ENCODE measurements at places on chromosomes 7 and 10.
A peak's percentile ranks its signal among the peaks of the same experiment; 100 is the strongest.

- DNase-seq: peak; percentile 2
Observed at GRCh38 chr7:118080947-118081346, 103.0 kb upstream of the LSM8 start.

GRCh38 chr10:10128387-10128786, 889.3 kb upstream of the CELF2 start:
- DNase-seq: no peak

DNA sequence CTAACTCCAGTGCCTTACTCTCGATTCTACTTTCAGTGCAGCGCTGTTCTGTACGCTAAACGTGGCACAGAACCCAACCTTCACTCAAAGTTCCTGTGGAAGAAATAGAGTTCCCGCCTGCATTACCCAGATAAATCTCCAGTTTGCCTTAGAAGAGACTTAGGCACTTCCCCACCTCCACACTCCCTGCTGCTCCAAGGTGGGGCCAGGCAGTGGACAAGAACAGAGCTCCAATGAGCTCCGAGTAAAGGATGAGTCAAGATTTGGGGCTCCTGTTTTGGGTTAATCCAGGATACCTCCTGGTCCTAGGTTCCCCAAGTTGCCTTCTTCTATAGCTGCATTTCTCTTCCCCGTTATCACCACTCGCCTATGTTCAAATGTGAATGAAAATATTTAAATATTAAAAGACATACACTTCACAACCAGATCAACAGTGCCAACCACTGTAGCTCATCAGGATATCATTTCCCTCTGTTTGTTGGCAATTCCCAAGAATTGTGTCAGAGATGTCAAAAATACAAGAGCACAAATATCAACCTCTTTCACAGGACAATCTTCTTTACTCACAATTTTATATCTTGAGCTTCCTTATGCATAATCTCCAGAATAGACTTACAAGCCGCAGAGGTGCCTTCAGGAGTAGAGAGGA, 48.0 kb downstream of the MALSU1 start:
- DNase-seq: no peak

GRCh38 chr7:24560772-24561171, 12.5 kb upstream of the PALS2 start:
- no peak for DNase-seq

GRCh38 chr7:14048889-14049288, 59.4 kb upstream of the ETV1 start:
- no peak for DNase-seq

DNA sequence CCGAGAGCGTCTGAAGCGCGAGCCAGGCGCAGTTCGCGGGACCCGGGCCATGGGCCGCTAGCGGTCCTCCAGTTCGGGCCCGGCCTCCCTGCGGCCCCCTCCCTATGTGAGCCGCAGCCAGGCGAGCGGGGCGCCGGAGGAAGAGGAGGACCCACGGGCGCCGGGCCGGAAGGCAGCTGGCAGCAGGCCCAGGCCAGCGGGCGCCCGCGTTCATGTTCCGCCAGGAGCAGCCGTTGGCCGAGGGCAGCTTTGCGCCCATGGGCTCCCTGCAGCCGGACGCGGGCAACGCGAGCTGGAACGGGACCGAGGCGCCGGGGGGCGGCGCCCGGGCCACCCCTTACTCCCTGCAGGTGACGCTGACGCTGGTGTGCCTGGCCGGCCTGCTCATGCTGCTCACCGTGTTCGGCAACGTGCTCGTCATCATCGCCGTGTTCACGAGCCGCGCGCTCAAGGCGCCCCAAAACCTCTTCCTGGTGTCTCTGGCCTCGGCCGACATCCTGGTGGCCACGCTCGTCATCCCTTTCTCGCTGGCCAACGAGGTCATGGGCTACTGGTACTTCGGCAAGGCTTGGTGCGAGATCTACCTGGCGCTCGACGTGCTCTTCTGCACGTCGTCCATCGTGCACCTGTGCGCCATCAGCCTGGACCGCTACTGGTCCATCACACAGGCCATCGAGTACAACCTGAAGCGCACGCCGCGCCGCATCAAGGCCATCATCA, 1.1 kb downstream of the ADRA2A start:
- no peak for DNase-seq

- no peak for DNase-seq
Observed at GRCh38 chr7:104976966-104977636, 36.9 kb upstream of the KMT2E start.

DNA sequence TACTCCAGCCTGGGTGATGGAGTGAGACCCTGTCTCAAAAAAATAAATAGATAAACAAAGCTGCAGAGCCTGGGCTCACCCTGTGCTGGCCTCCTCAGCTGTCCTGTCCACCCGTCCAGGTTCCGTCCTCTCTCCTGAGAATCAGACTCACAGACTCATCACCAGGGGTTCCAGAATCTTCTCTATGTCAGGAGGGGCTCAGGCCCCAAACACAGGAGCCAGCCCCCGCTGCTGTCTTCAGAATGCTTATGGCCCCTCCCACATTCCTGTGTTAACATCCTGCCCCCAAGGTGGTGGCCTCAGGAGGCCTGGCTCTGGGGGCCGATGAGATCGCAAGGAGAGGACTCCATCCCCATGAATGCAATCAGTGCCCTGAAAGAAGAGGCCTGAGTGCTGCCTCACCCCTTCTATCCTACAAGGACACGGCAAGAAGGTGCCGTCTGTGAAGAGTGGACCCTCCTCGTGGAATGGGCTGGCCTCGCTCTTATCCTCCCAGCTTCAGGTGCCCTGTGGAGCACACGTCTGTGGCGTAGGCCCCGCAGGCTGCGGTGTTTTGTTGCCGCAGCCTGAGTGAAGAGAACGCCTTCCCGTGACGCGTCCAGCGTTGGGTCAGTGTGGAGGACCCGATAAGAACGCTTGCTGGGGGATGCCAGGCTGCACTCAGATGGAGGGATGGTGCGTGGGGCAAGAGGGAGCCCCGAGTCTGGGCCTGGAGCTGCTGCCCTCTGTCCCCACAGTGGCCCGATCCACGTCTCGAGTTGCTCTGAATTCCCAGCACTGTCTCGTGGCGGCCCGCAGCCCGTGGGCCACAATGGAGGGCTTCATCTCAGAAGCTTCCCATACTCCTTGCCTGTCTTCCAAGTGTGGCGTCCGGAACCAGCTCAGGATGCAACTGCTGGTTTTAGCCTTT, 77.1 kb downstream of the INPP5A start:
- DNase-seq: no peak

- DNase-seq: no peak
Observed at GRCh38 chr10:14311206-14311957, 19.3 kb downstream of the FRMD4A start.

GRCh38 chr10:14822879-14823755, 14.7 kb downstream of the CDNF start:
- DNase-seq: peak; percentile 50

DNA sequence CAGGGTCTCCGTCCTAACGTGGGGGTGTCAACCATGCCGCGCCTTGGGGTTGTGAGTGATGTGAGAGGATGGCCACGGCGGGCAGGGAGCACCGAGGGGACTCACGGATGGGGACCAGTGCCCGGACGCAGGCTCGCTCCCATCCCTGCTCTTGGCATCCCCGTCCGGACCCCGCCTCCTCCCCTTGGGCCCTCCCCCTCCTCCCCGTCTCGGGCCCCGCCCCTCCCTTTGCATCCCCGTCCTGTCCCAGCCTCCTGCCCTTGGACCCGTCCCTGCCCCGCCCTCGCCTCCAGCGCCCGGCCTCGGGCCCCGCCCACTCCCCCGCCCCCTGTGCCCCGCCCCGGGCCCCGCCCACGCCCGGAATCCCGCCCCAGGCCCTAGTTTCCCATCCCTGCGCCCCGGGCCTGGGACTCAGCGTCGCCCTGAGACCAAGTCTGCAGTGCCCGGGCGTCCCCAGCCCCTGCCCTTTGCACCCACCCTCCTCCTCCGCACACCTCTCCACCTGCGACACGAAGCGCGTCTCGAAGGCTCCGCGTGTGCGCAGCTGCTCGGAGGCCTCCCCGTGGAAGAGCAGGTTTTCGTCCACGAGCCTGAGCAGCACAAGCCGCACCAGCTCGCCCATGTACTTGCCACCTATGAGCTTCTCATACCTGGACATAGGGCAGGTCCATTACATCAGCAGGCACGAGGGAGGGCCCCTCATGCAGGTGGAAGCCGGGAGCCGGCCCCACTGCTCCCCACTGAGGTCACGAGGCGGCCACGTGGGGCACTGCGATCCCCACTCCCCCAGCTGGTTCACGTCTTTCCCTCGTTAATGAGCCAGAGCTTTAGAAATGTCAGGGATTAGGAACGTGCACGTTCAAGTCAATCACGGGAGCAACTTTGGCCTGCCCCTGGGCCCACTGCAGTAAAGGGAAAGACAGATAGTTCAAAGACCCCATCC, 5.1 kb upstream of the MYL7 start:
- peak; percentile 64 for DNase-seq

DNA sequence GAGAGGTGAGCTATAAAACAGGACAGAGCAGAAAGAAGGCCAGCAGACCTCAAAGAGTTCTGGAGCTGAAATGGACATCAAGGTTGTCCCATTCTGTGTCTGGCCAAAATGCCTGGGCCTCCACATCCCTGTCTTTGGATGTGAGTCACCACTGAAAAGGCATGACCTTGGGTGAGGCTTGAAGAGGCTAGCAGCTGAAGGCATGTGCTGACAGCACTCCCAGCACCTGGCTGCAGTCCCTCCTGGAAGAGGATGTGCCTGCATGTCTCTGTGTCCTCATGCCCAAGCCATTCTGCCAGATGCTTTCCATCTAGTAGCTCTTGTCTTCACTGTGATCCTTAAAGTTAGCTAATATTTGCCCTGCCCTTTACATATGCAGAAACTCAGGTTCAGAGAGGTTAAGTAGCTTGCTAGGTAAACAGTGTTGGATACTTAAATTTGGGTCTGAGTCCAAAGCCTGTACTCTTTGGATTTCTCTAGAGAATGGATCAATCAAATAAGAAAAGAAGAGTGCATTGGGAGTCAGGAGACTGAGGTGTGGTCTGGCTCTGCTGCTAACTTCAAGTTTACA, 35.8 kb downstream of the HECW1 start:
- DNase-seq: no peak

DNA sequence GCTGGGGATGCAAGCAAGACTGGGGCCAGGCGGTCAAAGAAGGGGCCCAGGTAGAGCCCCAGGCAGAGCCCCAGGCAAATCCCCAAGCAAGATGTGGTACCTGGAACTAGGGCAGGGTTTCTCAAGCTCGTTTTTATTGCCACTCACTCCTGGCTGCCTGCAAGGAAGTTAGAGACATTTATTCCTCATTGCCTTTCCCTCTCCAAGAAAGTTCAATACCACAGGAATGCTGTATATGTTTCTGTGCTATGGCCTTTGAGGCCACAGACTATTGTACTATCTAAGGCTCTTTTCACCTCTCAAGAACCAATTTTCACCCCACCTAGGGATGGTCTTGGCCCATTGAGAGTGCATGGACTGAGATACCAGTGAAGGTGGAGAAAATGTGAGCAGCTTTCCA, 71.3 kb downstream of the TACC2 start:
- peak; percentile 38 for DNase-seq

DNA sequence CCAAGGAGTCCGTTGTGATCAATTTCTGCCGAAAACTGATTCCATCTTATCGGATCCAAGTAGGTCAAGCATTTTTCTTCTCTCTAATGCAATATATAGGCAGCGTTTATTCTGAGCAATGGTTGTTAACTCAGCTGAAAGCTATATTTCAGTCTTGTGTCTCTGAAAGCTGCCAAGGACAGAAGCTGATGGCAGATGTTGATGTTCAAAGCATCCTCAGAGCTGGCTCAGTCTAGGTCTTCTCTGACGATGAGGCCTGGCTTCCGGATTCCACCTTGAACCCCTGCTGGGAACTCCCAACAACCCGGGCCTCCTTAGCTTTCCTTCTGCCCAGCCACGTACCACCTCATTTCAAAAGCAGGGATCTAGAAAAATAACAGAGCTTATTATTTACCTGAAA, 863.6 kb downstream of the NRG3 start:
- no peak for DNase-seq

DNA sequence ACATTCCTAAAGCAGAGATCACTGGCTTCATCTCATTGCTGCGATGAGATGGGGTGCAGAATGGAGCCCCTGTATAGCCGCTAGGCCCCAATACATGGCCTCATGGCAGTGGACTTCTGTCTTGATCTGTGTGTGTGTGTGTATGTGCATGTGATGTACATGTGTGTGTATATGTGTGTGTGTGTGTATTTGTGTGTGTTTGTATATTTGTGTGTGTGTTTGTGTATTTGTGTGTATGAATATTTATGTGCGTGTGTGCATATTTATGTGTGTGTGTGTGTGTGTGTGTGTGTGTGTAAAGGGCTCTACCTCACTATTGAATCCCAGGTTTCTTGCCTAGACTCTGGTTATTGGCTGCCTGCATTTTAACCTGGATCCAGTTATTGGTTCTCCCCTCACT, 958.2 kb downstream of the GRID1 start:
- DNase-seq: no peak

- DNase-seq: peak; percentile 71
Observed at GRCh38 chr7:75776295-75776971, 4.4 kb upstream of the CCL26 start.

DNA sequence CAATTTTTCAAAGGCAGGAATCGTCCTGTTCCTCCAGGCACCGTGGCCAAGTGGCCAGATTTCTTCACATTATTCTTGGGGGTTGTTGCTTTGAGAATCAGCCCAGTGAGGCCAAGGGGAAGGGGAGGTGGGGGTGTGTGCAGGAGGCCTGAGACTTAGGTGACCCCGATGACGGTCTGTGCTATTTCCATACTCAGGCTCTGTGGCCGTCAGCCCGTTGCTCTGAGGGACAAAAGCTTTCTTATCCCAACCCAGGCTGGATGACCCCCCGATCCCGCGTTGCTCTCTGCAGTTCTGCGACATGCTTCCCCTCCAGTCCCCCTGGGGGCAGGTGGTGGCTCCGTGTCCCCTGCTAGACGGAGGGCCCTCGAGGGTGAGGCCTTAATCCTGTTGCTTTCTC, 14.2 kb downstream of the DOCK1 start:
- no peak for DNase-seq

- no peak for DNase-seq
Observed at GRCh38 chr7:111593343-111593742, 31.1 kb upstream of the IMMP2L start.
